RKO (cell line): ENCODE measurements at places on chromosomes 2 and 18.

DNA sequence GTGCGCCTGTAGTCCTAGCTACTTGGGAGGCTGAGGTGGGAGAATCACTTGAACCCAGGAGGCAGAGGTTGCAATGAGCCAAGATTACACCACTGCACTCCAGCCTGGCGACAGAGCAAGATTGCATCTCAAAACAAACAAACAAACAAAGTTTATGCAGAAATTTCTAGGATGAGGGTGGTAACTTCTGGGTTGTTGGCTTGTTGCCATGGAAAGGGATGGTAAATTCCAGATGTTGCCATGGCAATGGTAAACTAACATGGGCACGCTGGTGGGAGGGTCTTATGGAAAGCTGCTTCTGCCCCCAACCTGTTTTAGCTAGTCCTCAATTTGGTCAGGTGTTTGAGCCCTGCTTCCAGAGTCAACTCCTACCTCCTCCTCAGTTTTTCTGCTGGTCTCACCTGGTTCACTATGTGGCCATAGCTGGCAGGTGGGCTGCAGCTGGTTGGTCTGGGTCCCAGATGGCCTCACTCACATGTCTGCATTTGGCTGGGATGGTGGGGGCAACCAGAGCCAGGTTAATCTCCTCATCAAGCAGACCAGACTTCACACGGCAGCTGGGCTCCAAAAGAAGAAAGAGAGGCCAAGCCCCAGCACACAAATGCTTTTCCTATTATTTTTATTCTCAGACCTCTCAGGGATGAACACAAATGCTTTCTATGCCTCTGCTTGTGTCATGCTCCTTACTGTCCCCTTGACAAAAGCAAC lies 26.6 kb upstream of the TEX44 start:
- DNase-seq: no peak

DNA sequence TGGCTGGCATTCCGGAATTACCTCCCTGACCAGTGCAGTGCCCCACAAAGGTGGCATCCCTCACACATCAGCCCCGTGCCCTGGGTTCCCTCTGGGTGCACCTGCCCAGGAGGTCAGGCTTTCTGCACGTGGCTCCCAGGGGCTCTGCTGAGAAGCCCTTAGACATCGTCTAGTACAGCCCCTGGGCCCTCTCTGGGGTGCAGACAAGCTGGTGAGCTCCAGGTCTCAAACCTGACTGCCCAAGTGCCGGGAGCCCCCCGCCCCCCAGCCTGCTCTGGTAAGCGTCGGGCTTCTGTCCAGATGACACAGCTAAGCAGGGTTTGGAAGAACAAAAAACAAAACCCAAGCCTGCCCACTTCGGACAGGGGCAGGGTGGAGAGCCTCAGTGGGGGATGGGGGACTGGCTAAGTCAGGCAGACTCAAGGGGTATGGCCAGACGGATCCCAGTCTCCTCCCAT lies 20.2 kb downstream of the TWIST2 start:
- DNase-seq: no peak

DNA sequence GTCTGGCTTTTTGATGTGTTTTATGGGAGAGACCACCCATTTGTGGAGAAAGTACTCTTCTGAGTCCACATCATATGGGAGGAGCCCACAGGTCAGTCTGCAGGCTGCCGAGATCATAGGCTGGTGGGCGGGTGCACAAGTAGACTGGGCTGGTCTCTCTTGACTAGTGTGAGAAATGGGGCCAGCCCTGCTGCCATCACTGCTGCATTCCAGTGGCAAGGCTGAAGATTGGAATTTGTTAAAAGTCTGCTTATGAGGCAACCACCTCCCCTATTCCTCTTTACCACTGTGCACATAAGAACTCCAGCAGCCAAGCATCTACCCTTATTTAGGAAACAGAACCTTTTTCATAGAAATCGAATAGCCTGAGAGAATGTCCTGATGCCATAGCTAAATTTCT lies 200.7 kb downstream of the DIS3L2 start:
- DNase-seq: no peak

DNA sequence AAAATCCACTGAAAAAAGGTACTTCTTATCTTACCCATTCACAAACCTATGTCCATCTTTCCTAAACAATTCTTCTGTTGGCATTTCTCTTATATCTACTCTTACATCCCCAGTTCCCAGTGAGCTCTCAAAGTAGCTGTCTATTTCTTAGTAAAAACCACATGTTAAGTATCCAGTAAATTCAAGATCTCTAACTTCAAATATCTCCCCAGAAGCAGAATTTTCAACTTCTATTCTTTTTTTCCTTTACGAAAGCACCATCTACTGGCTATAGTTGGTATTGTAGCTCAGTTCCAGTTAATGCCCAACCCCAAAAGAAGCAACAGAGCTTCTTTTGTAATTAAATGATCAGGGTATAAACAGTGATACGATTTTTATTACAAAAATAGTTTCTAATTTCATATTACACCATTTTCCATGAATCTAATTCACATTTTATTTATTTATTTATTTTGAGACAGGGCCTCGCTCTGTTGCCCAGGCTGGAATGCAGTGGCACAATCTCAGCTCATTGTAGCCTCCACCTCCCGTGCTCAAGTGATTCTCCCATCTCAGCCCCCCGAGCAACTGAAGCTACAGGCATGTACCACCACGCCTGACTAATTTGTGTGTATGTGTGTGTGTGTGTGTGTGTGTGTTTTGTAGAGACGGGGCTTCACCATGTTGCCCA lies 28.5 kb downstream of the HRH4 start:
- peak; percentile 47 for DNase-seq

- no peak for DNase-seq
These were observed 81.8 kb downstream of the EML4 start for GRCh38 chr2:42250925-42251324.

GRCh38 chr2:72754628-72755320 lies 71.1 kb downstream of the EXOC6B start:
- no peak for DNase-seq

DNA sequence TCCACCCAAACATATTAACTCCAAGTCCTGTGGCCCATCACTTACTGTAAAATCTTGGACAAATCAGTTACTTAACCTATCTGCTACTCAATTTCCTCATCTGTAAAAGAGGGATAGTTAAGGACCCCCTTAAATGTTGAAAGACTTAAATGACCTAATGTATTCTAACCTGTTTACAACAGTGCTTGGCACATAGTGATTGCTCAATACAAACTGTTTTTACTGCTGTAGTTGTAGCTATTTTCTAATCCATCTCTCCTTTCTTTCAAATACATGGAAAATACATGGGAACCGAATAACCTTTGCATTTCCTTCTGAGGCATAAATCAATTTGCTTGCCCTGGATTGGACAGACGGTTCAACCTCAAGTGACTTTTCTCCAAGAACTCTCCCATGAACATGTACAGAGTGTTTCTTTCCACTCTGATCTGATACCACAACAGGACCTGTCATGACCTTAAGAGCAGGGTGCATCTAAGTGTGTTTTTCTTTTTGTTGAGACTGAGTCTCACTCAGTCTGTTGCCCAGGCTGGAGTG lies 2.7 kb downstream of the LNPK start:
- DNase-seq: no peak

DNA sequence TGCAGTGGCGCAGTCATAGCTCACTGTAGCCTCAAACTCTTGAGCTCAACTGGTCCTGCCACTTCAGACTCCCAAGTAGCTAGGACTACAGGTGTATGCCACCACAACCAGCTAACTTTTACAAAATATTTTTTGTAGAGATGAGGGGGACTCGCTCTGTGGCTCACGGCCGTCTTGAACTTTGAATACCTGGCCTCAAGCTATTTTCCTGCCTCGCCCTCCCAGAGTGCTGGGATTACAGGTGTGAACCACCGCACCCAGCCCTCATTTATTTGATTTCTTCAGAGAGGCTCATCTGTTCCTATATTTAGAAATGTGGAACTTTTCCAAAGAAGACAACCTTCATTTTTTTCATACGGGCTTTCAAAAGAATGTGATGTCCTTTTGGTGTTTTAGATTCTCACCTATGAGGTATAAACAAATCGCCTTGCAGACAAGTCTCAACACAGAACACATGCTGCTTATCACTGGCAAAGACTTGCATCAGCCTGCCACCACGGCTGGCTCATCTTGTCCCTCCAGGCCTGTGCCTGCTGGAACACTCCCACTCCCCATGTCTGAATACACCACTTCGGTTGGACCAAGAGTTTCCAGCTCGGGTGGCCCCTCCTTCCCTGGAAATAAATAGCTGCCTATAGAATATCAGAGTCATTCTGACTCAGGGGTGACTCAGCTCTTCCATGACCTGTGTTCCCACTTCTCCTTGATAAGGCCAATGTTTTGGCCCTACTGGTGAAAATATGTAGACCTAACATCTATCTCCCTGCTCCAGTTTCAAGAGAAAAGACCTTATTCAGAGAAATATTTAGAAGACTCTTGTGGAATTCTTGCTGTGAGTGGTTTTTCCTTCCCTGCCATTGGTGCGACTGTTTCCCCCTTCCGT lies 202.6 kb downstream of the TGIF1 start:
- DNase-seq: peak; percentile 96

- DNase-seq: no peak
These were observed 725 bp downstream of the FIGN start for GRCh38 chr2:163734881-163735684.

DNA sequence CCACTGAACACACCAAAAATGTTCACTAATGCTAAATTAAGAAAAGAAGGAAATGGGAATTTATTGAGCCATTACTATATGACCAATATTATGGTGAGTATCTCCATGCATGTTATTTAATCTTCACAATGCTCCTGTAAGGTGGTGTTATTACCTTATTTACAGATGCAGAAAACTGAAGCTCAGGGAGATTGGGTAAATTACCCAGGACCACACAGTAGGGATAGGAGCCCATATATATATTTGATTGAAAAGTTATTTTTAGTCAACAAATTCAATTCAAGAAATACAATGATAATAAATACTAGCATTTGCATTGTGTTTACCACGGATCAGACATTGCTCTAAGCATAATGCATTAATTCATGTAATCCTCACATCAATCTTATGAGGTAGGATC lies 202.2 kb upstream of the FBXO11 start:
- DNase-seq: no peak

DNA sequence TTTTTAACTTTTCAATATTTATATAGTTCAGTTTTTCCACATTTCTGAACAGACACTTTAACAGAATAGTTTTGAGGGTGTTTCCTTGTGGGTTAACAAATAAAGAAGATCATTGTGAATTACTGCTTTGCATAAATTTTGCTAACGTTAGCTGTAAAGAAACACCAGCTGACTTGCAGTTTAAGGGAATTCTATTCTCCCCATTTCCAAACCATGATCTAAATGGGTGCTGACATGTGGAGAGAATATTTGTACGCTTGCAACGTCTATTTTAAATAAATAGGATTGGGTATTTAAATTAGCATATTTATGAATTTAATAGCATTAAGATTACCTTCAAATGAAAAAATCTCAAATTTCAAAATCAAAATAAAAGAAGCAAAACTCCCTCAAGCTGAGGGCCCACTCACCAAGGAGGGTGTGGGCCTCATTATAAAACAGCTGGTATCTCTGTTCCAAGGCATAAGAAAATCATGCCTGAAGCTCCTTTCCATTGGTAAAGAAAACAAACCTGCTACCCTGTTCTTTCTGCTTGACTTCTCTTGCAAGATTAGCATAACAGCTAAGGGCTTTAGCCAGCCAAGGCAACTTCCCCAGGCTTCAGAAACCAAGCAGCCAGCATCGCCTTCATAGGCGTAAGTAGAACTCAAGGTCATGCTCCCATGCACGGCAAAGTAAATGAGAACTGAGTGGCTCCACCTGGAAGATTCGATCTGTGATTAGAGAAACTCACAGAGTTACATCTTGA lies 3.2 kb downstream of the MRO start:
- DNase-seq: no peak

GRCh38 chr18:10072671-10073175 lies 158.9 kb downstream of the VAPA start:
- no peak for DNase-seq

GRCh38 chr2:1974397-1974796 lies 230.1 kb upstream of the PXDN start:
- peak; percentile 13 for DNase-seq

- no peak for DNase-seq
These were observed 164.4 kb upstream of the SESTD1 start for GRCh38 chr2:179429060-179429471.

GRCh38 chr18:80145196-80145804 lies 36.2 kb downstream of the ADNP2 start:
- no peak for DNase-seq

GRCh38 chr2:9518163-9518562 lies 37.5 kb downstream of the ADAM17 start:
- DNase-seq: no peak

DNA sequence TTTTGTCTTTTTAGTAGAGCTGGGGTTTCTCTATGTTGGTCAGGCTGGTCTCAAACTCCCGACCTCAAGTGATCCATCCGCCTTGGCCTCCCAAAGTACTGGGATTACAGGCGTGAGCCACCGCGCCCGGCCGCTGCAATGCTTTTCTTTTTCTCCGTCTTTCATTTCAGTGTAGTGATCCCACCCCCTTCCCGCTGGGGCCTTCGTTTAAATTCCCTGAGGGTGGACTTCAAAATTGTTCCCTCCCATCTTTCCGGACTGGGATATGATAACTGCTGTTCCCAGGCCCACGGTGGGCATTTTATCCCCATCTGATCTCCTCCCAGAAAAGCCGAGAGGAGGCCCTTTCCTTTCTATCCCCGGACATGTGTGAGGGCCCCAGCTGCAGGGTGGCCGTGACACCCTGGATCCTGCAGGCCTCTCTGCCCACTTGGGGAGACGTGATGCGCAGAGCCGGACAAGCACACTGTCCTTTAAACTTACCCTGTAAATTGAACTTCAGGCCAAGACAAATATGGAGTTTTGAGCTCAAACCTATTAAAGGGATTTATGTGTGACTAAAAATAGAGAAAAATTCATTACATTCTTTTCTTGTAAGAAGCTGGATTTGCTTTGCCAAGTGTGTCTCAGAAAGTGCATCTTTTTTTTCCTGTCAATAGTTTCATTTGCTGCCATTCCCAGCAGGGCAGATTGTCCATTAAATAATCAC lies 54.5 kb upstream of the AFF3 start:
- no peak for DNase-seq

- DNase-seq: no peak
These were observed 7.2 kb downstream of the SLC66A2 start for GRCh38 chr18:79944126-79944731.

DNA sequence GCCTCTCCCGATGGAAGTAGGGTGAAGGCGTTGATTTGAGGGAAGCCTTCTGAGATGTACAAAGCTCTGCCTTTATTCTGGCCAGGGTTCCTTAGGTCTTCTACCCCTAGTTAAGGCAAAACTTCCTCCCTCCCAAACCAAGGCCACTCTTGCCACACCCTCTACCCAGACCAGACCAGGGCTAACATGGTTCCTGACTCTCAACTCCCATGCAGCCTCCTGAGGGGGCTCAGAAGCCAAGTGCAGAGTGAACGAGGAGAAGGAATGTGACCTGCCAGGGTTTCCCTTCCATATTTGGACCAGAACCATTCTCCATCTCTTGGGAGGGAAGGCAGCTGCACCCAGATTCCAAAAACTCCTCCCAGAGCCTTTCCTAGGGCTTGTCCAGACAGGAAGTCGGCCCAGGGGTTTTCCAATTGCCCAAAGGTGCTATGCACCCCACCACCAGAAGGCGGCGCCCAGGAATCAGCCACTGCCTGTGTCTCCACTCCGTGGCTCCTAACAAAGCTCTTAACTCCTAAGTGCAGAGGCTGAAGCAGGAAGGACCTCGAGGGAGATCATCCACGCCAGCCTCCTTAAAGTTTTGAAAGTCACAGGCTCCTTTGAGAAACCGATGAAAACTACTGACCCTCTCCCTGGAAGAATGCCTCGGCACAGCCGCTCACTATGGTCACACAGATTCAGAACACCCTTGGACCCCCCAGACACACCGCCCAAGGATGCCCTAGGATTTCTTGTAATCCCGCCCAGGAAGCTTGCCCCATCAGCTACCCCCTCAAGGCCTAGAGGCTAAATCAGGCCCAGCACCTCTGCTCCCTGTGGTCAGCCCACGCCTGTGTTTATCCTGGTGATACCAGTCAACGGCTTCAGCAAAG lies 157.8 kb downstream of the SMAD2 start:
- peak; percentile 49 for DNase-seq
